ENCODE measurements at places on chromosomes 3 and 15.
A peak's percentile ranks its signal among the peaks of the same experiment; 100 is the strongest.

DNA sequence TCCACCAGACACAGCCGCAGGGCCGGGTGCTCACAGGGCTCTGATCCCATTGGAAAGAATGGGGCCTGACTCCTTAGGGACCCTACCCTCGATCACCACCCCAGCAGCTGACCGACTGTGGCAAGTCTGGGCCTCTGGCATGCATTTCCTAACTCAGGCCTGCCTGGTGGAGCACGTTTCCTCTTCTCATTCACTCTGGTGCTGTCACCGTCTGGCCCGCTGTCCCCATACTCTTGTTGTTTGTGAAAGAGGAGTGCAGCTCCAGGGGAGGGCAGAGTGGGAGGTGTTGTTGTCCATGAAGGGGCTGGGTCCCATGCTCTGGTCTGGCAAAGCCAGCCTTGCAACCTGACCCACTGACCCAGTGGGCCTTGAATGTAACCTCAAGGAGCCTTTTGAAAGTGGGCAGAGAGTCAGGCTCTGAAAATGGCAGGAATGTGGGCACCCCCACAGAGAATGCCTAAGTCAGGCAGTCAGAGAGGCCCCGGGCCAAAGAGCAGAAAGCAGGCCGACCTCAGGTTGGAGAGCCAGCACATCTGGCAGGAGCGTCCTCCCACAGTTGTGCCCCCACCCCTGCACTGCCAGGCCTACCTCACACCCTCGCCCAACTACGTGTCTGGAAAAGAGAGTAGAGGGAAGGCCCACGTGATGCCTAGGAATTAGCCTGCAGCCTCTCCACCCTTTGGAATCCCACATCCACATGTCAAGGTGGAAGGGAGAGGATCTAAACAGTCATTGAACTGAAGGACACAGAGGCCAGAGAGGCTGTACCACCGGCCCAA is 10.9 kb downstream of the SEMA7A start:
- DNase-seq: no peak

GRCh38 chr15:92502930-92503857 is 109.5 kb downstream of the ST8SIA2 start:
- DNase-seq: no peak

DNA sequence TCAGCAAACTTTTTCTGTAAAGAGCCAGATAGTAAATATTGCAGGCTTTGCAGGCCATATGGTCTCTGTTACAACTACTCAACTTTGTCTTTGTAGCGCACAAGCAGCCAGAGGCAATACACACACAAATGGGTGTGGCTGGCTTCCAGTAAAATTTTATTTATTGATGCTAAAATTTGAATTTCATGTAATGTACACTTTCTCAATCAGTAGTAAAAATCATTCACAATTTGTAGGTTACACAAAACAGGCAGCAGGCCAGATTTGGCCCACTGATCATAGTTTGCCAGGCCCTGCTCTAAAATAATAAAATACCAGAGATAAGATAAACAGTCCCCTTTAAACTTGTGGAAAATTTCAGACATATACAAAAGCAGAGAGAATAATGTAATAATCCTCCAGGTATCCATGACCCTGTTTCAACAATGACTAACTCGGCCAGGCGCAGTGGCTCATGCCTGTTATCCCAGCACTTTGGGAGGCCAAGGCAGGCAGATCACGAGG is 330.3 kb downstream of the SHQ1 start:
- no peak for DNase-seq

- no peak for DNase-seq
Measured at GRCh38 chr3:127457546-127458145, 132.9 kb downstream of the TPRA1 start.

DNA sequence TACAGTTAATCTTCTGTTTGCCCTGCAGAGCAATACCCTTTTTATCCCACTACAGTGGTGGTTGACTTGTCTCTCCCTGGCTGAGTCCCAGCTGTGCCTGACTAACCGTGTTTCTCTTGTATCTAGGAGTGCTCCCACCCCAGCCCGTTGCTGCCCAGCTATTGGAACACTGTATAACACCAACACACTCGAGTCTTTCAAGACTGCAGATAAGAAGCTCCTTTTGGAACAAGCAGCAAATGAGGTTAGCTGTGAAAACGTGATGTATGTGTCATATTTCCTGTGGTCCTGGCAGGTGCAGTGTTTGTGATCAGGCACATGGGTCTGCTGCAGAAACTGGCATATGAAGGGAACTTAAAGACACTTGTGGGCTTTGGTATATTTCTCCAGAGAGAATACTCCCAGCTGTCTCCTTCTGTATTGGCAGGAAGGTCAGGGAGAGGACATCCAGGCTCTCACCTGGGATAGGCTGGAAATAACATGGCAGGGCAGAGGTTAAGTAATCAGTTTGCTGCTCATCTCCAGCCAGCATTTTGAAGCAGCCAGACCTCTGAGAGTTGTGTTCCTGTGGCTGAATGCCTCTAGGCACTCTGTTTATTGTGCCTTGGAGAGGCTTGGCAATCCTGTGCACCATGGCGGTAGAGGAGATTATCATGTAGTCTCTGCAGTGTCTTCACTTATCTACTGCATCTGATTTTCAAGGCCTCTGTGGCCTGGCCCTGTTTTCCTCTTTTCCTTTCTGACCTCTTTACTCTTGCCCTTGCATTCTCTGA is 34.8 kb downstream of the ATG7 start:
- DNase-seq: peak; percentile 19

- DNase-seq: no peak
Measured at GRCh38 chr3:159632128-159632527, 356.5 kb upstream of the IL12A start.

- DNase-seq: peak; percentile 88
Measured at GRCh38 chr3:45841757-45842491, at the start of gene LZTFL1. Gene LZTFL1 (minus strand): TSS chr3:45842119. CDS start chr3:45841991, 128 bp downstream.

GRCh38 chr15:34794590-34795206 is 651 bp downstream of the ACTC1 start:
- DNase-seq: no peak

DNA sequence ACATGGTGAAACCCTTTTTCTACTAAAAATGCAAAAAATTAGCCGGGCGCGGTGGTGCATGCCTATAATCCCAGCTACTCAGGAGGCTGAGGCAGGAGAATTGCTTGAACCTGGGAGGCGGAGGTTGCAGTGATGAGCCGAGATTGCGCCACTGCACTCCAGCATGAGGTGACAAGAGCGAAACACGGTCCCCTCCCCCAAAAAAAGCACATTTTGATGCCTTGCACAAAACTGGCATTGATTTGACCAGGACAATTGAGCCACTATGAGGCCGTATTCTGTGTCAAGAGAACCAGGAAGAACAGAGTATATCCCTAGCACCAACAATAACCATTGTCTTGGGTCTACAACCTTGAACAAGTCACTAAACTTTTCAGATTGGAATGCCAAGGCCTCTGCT is 50.6 kb downstream of the SH3BP5 start:
- DNase-seq: no peak

GRCh38 chr3:189340680-189341460 is 169.1 kb downstream of the TPRG1 start:
- no peak for DNase-seq
